ENCODE measurements at places on chromosomes 12 and 14. TPM values are rescaled to one million over a fixed set of nuclear protein-coding genes. Genes with fewer than 3 reads are reported as not detected.

Gene CIPC
- total RNA-seq: 7.6 TPM

Gene ZBTB39
- 5.6 TPM for total RNA-seq

Gene KRT71
- not detected for total RNA-seq

Gene TSPAN19
- total RNA-seq: not detected

Gene SYT1
- 5.2 TPM for total RNA-seq

Gene HOXC12
- not detected for total RNA-seq

Gene PTCSC3
- not detected for total RNA-seq

Gene CLEC7A
- not detected for total RNA-seq

Gene KLHDC1
- total RNA-seq: 0.16 TPM

Gene CLEC6A
- total RNA-seq: not detected

Gene TAS2R7
- total RNA-seq: not detected

Gene GRIN2B
- 2.8 TPM for total RNA-seq

Gene FGF23
- total RNA-seq: not detected

Gene RASAL1
- 0.30 TPM for total RNA-seq

Gene JPH4
- 0.07 TPM for total RNA-seq

Gene NYNRIN
- total RNA-seq: 0.26 TPM

Gene DGLUCY
- total RNA-seq: 19.7 TPM

Gene AMN
- total RNA-seq: 0.39 TPM

Gene GNG2
- total RNA-seq: 4.0 TPM

Gene BLTP3B
- total RNA-seq: 13.4 TPM

Gene PAH
- total RNA-seq: not detected

Gene RNU4-1
- not detected for total RNA-seq

Gene SCN8A
- total RNA-seq: 1.2 TPM

Gene GLIPR1L1
- not detected for total RNA-seq

Gene MED6
- 53.2 TPM for total RNA-seq

Gene NTF3
- not detected for total RNA-seq

Gene COQ6
- total RNA-seq: 25.6 TPM

Gene ETFRF1
- 8.1 TPM for total RNA-seq

Gene PKP2
- total RNA-seq: 6.1 TPM

Gene LMNTD1
- total RNA-seq: not detected

Gene WNT5B
- 2.8 TPM for total RNA-seq

Gene LRRC10
- not detected for total RNA-seq

Gene SERPINA4
- total RNA-seq: 0.07 TPM

Data from A549 treated with GW870086 at 1 μM for 4 hours (cell line).